NCI-H524 treated with DMSO at 0.1 percent for 48 hours (cell line): ENCODE measurements at places on chromosomes 3 and 15.

GRCh38 chr15:62933386-62933785, 109.2 kb upstream of the TPM1 start:
- DNase-seq = no peak

DNA sequence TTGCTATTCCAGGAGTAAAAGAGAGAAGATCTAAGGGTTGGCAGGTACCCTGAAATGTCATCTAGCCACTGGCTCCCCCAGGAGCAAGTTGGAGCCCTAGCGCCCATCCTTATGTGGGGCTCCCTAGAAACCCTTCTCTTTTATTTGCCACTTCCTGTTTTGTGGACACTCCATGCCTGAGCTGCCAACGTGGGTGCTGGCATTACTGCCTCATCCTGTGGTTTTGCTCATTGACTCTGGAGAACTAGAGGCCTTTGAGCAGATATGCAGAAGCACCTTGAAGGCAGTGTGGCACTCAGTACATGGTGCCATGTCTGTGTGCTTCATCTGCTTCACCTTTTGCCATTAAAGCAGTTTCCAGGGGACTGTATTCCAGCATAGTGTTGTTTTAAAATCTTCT, 8.1 kb downstream of the EDEM1 start:
- no peak for DNase-seq

DNA sequence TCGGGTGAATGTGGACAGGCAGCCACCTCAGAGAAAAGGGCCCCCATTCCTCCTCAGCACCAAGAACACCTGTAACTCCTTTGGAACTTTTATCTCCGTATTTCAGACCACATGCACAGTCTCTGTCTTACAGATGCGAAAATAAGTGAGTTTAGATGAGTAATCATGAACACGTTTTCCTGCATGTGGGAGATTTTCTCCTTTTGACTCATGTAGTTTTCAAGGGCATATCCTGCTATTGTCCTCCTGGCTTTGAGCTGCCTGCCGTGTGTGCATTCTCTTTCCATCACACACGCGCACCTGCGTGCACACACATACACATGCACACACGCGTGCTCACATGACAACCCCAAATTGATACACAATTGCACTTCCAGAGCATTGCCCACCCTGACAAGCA, 239.2 kb downstream of the GABRG3 start:
- DNase-seq = no peak

GRCh38 chr3:101262393-101263240, 57.8 kb downstream of the IMPG2 start:
- DNase-seq = no peak

GRCh38 chr3:140187656-140188221, 252.8 kb downstream of the CLSTN2 start:
- no peak for DNase-seq

DNA sequence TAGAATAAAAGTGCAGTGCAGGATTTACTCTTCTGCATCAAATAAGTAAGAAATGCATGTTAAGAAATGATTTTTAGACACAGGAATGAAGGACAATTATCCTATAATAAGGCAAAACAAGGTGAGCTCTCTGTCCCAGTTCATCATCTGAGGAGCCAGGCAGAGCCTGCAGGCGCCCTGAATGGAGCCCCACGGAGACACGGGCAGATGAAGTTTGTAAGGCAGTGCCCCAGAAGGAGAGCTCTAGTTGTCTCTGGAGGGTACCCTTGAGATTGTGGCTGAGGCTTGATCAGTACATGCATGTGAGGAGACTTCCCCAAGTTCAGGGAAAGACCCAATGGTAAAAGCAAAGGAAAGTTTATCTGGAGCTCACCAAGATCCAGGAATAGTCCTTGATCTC, 50.3 kb downstream of the ATP10A start:
- DNase-seq = no peak

DNA sequence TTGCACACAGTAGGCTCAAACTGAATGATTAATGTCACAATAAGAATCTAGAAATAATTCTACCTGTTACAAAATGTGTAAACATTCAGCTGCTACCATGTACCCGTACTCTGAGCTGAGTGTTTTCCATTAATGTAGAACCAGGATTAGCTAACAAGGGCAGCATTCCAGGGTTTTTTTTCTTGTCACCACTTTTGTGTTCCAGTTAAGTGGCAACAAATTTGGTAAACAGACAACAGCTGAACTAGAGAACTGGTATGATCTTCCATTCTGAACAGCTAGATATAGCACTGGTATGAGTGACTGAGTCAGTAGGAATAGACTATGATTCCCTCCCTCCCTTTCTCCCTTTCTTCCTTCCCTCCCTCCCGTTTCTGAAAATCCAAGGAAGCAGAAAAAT, 229.4 kb downstream of the CD47 start:
- DNase-seq = no peak

DNA sequence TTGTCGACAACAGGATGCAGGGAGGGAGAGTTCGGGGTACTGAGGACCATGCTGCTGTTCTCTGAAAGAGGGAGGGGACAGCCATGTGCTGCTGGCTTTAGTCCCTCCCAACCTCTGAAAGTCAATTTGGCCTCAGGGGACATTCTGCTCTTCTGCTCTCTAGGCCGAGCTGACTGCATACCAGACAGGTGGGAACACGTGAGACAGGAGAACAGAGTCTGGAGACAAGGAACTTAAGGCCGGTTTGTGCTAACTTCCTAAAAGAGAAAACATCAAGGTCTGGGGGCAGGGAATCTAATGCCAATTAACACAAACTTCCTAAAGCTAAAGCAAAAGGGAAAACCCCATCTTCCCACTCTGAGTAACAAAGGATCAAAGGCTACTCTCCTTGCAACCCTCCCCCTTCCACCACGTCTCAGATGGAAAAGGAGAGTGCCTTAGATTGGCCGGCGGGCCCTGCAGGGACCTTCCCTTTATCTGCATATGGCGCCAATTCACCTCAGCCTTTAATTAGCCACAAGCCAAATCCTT, 41.0 kb downstream of the SLCO2A1 start:
- DNase-seq = no peak

DNA sequence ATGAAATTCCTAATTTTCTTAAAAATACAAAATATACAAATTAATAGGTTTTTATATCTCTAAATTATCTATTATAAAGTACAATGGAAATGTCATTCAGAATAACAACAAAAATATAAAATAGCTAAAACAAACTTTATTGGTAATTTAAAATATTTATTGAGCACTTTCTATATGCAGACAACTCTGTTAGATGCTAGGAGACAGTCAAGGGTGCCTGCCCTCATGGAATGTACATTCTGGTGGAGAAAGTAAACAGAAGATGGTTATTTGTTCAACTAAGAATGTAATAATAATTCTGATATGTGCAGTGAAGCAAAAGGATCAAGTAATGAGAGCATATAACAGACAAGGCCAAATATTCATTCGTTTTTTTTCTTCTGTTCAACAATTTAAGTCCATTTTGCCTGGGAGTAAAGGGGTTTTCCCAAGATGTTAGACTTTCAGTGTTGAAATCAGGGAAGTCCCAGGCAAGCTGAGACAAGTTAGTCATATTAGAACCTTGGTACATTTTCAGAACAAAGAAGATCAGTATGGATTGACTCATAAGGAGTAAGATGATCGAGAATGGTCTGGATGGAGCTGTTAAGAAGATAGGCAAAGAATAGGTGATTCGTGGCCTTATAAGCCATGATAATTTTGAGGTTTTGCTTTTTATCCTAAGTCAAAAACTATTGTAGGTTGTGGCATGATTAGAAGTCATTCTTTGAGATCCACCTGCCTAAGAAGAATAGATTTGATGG, 150.2 kb upstream of the MLF1 start:
- no peak for DNase-seq
